ENCODE measurements at places on chromosomes 3 and 15. TPM values are rescaled to one million over a fixed set of nuclear protein-coding genes. Genes with fewer than 3 reads are reported as not detected.

Gene RGMA
- polyA plus RNA-seq = 2.8 TPM

Gene CPLX3
- polyA plus RNA-seq = not detected

Gene CHDH
- polyA plus RNA-seq = 0.85 TPM

Gene SERINC4
- polyA plus RNA-seq = 0.39 TPM

Gene CFAP161
- polyA plus RNA-seq = 0.15 TPM

Gene CPN2
- polyA plus RNA-seq = 1.6 TPM

Gene GOLGA8S
- polyA plus RNA-seq = 0.11 TPM

Gene MESP2
- polyA plus RNA-seq = 0.19 TPM

DNA sequence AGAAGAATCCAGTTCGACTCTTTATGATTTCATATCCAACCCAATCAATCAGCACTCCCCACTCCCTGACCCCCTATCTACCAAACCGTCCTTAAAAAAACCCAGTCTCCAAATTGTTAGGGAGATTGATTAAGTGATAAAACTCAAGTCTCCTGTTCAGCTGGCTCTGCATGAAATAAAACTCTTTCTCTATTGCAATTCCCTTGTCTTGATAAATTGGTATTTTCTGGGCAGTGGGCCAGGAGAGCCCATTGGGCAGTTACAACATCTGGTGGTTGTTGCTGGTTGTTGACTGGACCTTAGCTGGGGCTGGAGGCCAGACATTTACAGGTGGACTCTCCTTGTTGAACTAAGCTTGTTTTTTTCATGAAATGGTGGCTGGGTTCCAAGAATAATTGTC lies 642.3 kb downstream of the ROBO2 start:
- no peak for DNase-seq

DNA sequence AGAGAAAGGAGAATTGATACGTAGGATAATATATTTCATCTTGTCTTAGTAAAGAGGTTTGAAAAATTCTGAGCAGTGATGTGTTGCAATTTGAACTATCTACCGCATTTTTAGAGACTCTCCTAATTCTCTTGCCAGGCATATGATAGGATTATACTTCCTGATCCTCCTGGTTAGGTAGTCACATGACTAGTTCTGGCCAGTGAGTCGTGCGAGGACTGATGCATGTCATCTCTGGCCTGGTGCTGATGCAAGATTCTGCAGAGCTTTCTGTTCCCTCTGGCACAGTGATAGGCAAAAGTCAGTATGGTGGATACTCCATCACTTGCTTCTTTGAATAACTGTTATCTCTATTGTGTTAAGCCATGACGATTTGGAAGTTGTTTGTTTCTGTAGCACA lies 277.6 kb upstream of the NAALADL2 start:
- DNase-seq = no peak

DNA sequence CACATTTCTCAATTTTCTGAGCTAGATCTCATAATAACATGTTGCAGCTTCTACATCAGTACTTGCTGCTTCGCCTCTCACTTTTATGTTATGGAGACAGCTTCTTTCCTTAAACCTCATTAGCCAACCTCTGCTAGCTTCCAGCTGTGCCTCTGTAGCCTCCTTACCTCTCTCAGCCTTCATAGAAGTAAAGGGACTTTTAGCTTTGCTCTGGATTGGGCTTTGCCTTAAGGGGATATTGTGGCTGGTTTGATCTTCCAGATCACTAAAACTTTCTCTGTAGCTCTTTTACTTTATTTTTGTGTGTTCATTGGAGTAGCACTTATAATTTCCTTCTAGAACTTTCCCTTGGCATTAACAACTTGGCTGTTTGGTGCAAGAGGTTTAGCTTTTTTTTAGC lies 150.1 kb downstream of the ATG7 start:
- DNase-seq = no peak

GRCh38 chr3:32612547-32612946 lies 41.9 kb upstream of the DYNC1LI1 start:
- no peak for DNase-seq

DNA sequence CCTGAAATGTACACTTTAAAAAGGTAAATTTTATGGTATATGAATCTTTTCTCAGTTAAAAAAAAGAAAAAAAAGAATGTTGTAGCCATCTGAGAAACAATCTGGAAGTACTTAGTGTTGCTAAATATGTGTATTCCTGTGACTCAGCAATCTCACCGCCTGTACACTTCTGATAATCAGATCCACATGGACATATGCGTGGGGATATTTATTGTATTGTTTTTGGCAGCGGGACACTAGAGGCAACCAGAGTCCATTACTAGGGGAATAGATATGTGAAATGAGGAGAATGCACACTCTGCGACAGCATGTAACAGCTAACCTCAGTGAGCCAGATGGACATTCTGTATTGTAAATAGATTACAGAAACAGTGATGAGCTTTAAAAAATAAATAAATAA lies 65.4 kb downstream of the AQP9 start:
- no peak for DNase-seq

- DNase-seq = no peak
Observed at GRCh38 chr3:37793889-37794591, 67.6 kb upstream of the CTDSPL start.

GRCh38 chr3:82520846-82521245 lies 759.4 kb upstream of the GBE1 start:
- DNase-seq = no peak

GRCh38 chr3:168968609-168969008 lies 694.9 kb downstream of the MECOM start:
- no peak for DNase-seq

DNA sequence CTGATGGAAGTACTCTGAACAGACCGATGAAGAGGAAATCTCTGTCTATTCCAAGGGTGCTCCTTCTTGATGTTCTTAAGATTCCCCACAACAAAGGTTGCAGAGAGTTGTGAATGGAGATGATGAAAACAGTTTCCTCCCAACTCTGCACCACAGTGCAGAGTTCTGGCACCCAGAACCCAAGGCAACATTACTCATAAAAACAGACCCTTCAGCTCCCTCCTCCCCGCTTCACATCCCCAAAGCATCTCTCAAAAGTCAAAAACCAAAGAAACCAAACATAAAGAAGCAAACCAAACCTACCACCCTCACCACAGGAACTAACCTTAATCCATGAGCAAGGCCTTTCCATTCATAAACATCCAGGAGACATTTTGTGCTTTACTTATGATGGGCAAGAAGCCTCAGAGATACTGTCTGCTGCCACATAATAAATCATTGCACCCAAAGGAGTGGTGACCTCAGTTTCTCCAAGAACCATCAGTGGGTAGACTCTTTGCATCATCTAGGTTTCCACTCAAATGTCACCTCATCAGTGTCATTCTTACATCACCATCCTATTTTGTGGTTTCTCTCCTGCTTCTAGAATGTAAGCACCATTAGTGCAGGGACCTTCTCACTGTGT lies 13.2 kb downstream of the PCOLCE2 start:
- DNase-seq = no peak

- no peak for DNase-seq
Observed at GRCh38 chr3:43950775-43951174, 260.0 kb downstream of the ABHD5 start.

DNA sequence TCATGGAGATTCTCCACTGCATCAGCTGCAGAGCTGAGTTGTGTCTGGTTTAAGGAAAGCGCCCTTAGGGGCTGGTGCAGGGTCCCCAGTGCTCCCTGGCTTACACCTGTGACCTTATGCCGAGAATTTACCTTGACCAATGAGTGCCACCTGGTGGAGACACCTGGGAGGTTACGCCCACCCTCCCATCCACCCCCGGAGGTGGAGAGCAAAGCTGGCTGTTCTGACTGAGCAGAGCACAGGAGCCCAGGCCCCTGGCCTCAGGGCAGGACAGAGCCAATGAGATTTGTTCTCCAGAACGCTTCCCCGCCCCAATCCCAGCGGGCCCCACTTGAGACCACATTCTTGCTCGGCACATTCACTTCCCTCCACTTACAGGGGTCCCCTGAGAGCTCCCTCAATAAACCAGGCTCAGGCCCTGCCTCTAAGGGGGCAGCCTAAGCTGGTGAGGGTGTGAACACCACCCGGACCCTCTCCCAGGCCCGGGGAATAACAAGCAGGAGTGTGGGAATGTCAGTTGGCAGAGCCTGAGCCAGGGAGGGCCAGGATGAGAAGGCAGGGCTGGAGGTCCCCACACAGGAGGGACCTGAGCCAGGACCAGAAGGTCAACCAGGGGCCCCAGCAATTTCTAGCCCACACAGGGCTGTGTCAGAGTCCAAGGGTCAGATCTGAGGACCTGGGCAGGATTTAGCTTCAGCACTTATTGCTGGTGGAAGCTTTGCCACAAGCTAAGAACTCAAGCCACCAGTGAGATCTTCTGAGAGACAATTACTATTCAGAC lies 117.1 kb downstream of the TPRA1 start:
- DNase-seq = no peak

GRCh38 chr3:98902351-98902740 lies 851 bp upstream of the DCBLD2 start:
- DNase-seq = no peak

- DNase-seq = no peak
Observed at GRCh38 chr15:42072141-42072685, 22.1 kb downstream of the PLA2G4D start.
